ENCODE measurements at places on chromosomes 5 and 9.

DNA sequence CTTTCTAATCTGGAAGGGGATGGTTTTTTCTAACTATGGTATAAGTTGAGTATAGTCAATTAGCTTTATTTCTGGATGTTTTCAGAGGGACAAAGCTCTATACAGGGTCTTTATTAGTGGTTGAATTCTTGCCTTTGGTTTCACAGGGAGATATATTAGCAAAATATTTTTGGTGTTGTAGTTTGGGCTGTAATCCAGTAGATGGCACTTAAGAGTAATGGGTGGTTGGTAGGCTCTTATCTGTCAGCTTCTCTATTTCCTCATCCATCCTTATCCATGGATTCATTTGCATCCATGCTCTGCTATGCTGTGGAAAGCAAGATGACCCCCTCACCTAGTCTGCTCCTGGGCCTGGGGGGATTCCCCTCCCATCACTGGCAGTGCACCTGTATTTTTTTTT, 363.6 kb upstream of the CYLC2 start:
- peak; percentile 11 for DNase-seq

GRCh38 chr5:154199263-154199662, 8.7 kb downstream of the GALNT10 start:
- no peak for DNase-seq

DNA sequence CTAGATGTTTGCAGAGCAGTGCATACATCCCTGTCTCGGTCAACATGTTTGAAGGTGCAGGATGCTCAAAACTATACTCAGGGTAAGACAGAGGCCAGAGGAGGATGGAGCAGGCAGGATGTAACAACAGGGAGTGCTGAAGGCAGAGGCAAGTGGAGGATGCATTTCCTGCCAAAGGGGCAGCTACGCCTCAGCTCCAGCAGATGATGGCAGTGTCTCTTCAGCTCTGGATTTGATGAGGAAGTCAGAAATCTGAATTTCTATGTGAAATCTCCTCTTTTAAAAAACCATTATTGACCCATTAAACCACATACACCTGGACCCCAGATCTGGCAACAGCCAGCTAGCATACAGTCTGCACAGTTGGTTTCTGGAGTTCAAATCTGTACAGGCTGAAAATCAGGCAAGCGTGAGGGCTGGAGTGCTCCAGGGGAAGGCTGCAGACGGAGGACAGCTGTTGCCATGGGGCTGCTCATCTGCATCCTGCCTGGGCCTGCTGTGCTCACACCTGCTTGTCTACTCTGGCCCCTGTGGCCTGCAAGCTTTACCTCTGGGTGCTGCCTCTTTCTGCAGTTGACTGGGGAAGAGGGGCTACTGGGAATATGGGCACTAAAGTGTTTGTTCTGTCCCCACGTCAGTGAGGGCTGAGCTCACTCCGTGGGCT, 152.9 kb upstream of the SLC28A3 start:
- no peak for DNase-seq

DNA sequence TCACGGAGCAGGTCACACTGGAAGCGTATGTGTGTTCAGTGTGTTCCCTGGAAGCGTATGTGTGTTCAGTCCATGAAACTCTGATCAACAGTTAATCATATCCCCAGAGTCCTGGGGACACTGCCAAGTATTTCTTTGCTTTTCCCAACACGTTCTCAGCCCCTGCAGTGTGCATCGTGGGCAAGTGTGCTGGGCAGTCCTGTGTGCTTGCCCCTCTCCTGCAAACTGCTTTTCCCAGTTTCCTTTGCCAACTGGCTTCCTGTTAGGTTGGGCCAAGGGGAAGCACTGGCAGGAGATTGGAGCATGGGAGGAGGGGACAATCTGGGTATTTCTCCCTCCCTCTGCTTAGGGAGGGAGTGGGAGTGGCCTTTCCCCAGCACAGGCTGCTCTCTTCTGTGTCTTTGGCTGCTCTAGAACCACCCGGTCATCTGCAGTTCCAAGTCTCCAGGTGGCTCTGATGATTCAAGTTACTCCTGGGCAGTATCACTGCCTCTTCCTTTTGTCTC, 36.8 kb upstream of the NEK6 start:
- peak; percentile 50 for DNase-seq

- DNase-seq: no peak
Measured at GRCh38 chr5:139700711-139701055, 52.5 kb downstream of the CXXC5 start.

GRCh38 chr9:35306283-35306682, 144.5 kb downstream of the UNC13B start:
- DNase-seq: peak; percentile 52

GRCh38 chr5:180157866-180158265, 51.1 kb downstream of the RASGEF1C start:
- no peak for DNase-seq

DNA sequence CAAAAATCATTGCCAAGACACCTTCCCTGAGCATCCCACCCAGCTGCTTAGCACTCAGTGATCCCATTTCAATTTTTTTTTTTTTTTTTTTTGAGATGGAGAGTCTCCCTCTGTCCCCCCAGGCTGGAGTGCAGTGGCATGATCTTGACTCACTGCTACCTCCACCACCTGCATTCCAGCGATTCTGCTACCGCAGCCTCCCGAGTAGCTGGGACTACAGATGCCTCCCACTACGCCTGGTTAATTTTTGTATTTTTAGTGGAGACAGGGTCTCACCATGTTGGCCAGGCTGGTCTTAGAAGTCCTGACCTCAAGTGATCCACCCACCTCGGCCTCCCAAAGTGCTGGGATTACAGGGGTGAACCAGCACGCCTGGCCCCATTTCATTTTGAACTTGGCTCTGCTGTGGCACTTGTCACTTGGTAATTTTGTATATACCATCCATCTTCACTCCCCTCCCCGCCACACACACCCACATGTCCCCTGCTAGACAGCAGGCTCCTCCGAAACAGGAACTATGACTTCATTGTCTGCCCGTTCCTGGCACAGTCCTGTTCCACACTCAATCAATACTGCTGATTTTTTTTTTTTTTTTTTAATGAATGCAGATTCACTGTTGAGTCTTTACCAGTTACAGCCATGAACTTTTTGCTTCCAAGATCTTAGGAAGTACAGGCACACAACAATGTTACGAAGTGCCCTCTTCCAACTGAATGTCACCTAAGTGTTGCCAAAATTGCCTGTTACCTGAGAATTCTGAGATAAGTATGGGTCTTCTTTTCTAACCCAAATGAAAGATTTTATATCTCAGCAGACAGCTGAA, 17.3 kb upstream of the ZBTB34 start:
- no peak for DNase-seq

DNA sequence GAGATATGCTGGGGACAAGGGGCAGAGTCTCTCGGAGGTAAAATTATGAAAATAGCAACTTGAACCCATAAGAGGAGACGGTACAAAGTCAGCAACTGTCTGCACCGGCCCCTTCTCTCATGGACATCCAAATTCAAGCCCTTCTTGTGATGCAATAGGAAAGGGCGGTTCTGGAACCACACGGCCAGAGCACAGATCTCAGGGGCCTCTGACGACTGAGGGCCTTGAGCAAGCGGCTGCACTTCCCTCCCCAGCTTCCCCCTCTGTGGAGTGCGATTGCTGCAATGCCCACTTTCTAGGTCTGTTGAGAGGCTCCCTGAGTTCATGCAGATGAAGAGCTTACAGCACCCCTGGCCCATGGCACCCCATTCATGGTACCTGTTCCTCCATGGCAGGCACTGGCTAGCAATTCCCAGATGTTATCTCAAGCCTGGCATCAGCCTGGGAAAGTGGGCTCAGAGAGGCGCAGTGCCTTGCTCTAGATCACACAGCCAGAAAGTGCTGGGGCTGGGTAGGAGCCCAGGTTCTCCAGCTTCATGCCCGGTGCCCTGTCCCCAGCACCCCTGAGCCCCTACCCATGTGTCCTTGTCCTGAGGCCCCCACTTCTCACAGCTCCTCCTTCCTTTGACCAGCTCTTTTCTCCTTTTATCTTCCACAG, 17.7 kb upstream of the CPLX2 start:
- DNase-seq: peak; percentile 3

DNA sequence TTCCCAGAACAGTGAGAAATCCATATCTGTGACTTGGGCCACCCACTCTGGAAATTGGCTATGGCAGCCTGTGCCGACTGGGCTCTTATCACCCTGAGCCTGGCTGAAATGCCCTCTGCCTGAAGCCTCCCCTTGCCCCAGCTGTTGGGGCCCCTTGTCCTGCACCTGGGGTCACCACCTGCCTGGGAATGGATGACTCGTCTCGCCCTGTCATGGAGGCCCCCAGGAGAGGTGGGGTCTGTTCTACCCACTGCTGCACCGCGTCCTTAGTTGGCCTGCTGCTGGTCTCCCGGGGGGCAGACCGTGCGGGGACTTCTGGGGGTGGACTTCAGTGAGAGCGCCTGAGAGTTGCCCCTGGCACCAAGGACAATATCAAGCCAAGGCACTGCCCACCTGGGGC, 46.6 kb upstream of the COL5A1 start:
- no peak for DNase-seq

GRCh38 chr5:42965934-42966333, 74.2 kb downstream of the ANXA2R start:
- no peak for DNase-seq

DNA sequence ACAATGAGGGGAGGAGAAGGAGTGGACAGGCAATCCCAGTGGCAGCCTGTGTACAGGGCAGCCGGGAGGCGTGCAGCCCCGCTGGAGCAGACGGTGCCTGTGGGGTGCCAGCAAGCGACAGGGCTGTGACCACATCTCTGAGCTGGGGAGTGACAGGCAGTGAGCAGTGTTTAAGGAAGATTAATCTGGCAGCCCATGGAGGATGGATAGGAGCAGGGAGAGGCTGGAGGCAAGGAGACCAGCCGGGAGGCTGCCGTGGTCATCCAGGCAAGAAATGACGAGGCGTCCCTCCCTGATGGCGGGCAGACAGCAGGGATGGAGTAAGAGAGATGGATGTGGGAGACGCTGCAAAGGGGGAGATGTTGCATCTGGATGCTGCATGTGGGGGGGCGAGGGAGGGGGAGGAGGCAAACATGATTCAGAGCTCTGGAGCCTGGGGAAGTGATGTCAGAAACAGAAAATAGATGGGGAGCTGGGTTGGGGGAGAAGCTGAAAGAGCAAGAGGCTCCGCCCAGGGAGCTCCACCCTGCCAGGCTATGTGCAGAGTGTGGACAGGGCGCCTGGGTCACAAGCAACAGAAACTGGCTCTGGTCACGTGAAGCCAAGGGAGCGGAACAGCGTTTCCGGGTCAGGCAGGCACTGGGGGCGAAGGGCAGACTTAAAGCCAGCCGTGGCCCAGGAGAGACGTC, 12.6 kb downstream of the UNC5A start:
- DNase-seq: no peak

GRCh38 chr5:143946837-143947236, 134.9 kb downstream of the HMHB1 start:
- DNase-seq: peak; percentile 49

GRCh38 chr5:149646564-149646963, 65.3 kb downstream of the ARHGEF37 start:
- DNase-seq: peak; percentile 36

DNA sequence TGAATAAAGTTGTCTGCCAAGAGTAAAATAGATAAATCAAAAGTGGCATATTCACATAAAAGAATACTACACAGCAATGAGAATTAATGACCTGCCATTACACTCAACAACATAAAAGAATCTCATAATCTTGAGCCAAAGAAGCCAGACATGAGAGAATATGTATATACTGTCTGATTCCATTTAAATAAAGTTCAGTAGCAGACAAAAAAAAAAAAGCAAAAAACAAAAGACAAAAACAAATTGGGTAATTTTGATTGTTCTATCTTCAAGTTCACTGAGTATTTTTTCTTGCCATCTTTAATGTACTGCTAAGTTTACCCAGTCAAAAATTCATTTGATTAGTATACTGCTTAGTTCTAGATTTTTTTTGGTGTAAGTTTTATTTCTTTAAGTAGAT, 87.9 kb upstream of the TRPC7 start:
- no peak for DNase-seq

DNA sequence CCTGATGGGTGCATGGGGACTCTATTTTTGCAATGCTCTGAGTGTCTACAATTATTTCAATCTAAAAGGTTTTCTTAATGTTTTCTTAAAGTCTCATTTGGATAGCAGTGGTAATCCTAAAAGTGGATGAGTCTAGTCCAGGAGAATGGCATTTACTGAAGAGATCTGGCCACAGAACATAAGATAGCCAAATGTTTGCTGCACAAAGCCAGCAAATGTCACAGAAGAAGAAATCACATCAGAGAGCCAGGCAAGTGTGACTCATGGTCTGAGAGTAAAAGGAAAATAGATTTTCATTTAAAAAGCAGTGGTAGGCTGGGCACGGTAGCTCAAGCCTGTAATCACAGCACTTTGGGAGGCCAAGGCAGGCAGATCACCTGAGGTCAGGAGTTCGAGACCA, 352.7 kb upstream of the GRAMD2B start:
- DNase-seq: no peak

GRCh38 chr5:170597109-170597751, 93.4 kb downstream of the KCNIP1 start:
- DNase-seq: peak; percentile 81

- no peak for DNase-seq
Measured at GRCh38 chr5:166991601-166992000, 1299.8 kb upstream of the WWC1 start.

DNA sequence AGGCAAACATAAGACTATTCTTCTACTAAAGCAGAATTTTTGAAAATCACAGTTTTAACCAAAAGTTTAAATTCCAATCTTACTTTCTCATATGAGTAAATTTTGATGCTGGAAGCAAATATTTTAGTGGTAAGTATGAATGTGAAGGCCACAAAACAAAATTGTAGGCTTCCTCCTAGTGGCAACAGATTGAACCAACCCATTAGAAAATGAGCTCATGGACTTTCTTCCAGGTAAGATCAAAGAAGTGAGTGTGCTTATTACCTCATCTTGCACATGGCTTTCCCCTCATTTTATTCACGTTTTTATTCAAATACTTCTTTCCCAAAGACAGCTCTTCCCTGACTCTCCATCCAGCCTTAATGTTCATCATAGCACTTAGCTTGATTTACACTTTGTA, 16.5 kb upstream of the RLN2 start:
- DNase-seq: peak; percentile 16

GRCh38 chr9:107018861-107019545, 156.0 kb downstream of the ZNF462 start:
- peak; percentile 69 for DNase-seq

- no peak for DNase-seq
Measured at GRCh38 chr9:19198406-19198805, 32.1 kb upstream of the DENND4C start.

DNA sequence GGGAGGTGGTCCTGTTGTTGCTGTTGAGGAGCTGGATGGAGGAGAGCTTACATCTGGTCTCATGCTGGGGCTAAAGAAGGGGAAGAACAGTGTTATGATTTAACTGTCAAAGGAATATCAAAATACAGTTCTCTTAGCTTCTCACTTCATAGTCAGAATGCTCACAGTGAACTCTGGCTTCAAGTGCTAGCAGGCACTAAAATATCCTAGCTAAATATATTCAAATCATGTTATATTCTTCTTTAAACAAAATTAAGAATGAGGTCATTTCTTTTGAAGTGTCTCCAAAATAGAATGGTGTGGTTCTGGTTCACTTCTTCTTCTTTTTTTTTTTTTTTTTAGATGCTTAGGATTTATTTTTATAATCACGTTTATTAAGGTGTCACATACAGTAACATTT, 89.4 kb downstream of the NR3C1 start:
- no peak for DNase-seq
